ENCODE measurements at places on chromosomes 1 and 21. TPM values are rescaled to one million over a fixed set of nuclear protein-coding genes. Genes with fewer than 3 reads are reported as not detected.

CFAP107 gene
- total RNA-seq = not detected

GUCA2B gene
- not detected for total RNA-seq

G0S2 gene
- total RNA-seq = not detected

MX2 gene
- 58.7 TPM for total RNA-seq

CFAP74 gene
- not detected for total RNA-seq

KRTAP10-8 gene
- not detected for total RNA-seq

TESK2 gene
- 4.0 TPM for total RNA-seq

ARHGAP29 gene
- 20.2 TPM for total RNA-seq

GPR25 gene
- not detected for total RNA-seq

PFKFB2 gene
- total RNA-seq = 5.8 TPM

FCAMR gene
- not detected for total RNA-seq

EPS8L3 gene
- not detected for total RNA-seq

RUNX3 gene
- 14.0 TPM for total RNA-seq

C1orf122 gene
- total RNA-seq = 70.0 TPM

OR10X1 gene
- total RNA-seq = not detected

KCNA2 gene
- total RNA-seq = 0.03 TPM

UTS2 gene
- total RNA-seq = not detected

ADAMTS1 gene
- 6.4 TPM for total RNA-seq

ESPN gene
- total RNA-seq = 12.2 TPM

HSPG2 gene
- 42.0 TPM for total RNA-seq

HES2 gene
- total RNA-seq = 0.68 TPM

ACTL8 gene
- total RNA-seq = 0.98 TPM

CYP4A22 gene
- total RNA-seq = not detected

PIAS3 gene
- 17.5 TPM for total RNA-seq

XCL2 gene
- total RNA-seq = not detected

APOBEC4 gene
- total RNA-seq = not detected

SUSD4 gene
- 0.13 TPM for total RNA-seq

MRTO4 gene
- 102 TPM for total RNA-seq

STYXL2 gene
- 0.08 TPM for total RNA-seq

C1orf226 gene
- total RNA-seq = 5.6 TPM

TFF1 gene
- not detected for total RNA-seq

ASPM gene
- total RNA-seq = 59.8 TPM

EPHA10 gene
- total RNA-seq = not detected

LEFTY2 gene
- not detected for total RNA-seq

PCP4 gene
- total RNA-seq = not detected

FALEC gene
- total RNA-seq = not detected

CREG1 gene
- total RNA-seq = 56.0 TPM

FAM151A gene
- total RNA-seq = not detected

GJA8 gene
- not detected for total RNA-seq

BRDT gene
- not detected for total RNA-seq

SLFNL1 gene
- not detected for total RNA-seq

LORICRIN gene
- not detected for total RNA-seq

TRAF3IP3 gene
- not detected for total RNA-seq
